Lower lobe of right lung (tissue), 2 donors: ENCODE measurements at places on chromosomes 4 and X. TPM values are rescaled to one million over a fixed set of nuclear protein-coding genes. Genes with fewer than 3 reads are reported as not detected.

- H3K27me3 ChIP-seq: no peaks in the 10 kb centered on the region
- no peaks in the 10 kb centered on the region for H3K4me1 ChIP-seq
- H3K27ac ChIP-seq: no peak overlapping the region
- H3K4me3 ChIP-seq: no peak overlapping the region
These were observed 68.0 kb downstream of the IL21 start for GRCh38 chr4:122552898-122553297.

The ETDB gene
- not detected for total RNA-seq

GRCh38 chr4:40283968-40284367, 51.2 kb upstream of the CHRNA9 start:
- no peaks in the 10 kb centered on the region for H3K4me1 ChIP-seq
- H3K27ac ChIP-seq: no peak overlapping the region
- no peak for DNase-seq
- no peaks in the 10 kb centered on the region for H3K27me3 ChIP-seq

- H3K27me3 ChIP-seq: no peaks in the 10 kb centered on the region
- H3K4me3 ChIP-seq: no peak overlapping the region
- no peaks in the 10 kb centered on the region for H3K4me1 ChIP-seq
- DNase-seq: no peak
These were observed 19.7 kb upstream of the GLOD5 start for GRCh38 chrX:48741834-48742233.

DNA sequence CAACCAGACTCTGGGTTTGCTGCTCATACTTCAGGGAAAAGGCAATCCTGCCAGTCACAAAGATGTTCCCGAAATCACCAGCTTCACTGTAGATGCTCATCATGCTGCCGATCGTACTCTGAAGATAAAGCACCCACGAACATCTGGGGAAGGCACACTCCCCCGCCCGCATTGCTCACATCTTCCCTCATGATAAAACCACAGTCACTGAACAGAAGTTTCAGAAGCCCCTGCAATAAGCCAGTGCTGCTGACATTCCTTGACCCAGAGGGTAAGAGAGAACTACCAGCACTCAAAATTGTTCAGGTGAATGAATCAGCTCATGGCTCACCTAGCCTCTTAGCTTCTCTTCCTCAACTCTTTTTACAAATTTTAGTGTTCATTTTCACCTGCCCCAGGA, 43.1 kb downstream of the SRPX2 start:
- H3K4me3 ChIP-seq: no peak overlapping the region
- H3K36me3 ChIP-seq: peaks cover 3% of the 10 kb centered on the region
- no peaks in the 10 kb centered on the region for H3K27me3 ChIP-seq
- no peak overlapping the region for H3K27ac ChIP-seq
- no peak for DNase-seq
